Spinal cord (tissue), 10 donors: ENCODE measurements at places on chromosomes 4 and X.

- no peak for DNase-seq
These were observed 484 bp downstream of the GALNTL6 start for GRCh38 chr4:171813526-171814250.

DNA sequence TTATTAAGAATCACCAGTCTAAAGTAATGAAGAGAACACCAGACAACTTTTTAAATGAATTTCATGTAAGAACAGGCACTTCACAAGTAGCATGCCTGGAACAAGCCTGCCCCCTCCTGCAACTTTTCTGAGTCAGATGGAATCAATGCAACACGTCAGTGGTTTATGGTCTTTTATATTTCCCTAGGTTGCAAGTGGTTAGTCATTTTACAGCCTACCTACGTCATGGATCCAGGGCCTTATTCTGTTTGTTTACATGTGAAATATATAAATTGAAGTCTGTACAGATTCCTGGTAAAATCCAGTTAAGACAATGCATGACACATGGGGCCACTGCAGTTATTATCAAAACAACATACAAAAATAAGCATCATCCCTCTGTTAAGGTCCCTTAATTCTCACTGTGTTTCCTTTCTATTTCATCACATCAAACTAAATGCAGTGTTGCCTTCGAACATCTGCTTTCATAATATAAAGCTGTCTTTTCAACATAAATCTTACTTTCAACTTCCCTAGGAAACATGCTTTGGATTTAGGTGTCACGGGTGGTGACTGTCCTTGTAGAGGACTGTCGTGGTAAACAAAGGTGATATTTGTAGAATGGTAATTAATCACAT is 309.3 kb downstream of the FRMPD4 start:
- DNase-seq = no peak

DNA sequence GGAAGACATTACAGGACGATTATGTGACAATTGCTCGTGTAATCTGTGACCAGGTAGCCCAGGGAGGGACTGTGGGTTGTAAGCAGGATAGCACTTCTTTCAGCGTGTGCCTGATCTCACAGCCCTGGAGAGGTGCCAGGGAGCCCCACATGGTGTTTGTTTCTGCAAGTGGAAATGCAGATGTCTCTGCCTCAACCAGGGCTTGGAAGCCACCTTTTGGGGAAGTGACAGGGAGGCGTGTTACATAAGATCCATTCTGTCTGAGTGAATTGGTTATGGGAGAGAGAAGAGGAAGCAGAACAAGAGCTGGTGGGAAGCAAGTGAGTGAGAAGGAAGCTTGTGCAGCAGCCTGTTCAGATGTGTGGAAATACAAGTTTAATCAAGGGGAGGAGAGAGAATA is 104.5 kb upstream of the GATB start:
- peak; percentile 31 for DNase-seq

GRCh38 chrX:43750248-43750676 is 94.2 kb downstream of the MAOA start:
- peak; percentile 24 for DNase-seq

DNA sequence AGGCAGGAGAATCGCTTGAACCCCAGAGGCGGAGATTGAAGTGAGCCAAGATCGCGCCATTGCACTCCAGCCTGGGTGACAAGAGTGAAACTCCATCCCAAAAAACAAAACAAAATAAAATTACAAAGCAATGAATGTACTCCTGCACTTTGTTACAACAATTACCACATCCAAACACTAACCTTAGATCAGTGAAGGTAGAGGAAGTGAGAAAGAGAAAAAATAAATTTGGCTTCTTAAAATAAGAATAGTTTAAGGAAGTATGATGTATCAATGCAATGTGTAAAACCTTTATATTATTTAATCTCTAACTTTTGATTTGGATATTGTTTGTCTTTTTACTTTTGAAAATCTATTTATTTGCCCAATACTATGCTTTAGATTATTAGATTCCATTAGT is 21.7 kb upstream of the CSN1S1 start:
- no peak for DNase-seq

DNA sequence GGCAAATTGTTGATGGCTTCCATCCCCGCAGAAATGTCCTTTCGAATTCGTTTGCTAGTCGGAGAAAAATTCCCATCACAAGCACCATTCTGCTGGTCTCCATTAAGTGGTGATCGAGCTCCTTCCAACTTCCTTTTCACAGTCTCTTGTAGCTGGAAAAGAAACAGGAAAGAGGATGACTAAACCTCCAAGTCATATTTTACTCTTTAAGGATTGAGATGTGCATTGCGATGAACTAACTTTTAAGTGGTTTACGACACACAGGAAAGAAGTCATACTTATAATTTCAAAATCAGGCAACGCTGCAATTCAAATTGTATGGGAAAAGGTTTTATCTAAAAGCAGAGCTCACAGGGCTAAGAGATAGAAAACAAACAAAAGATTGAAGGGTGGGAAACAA is 225.2 kb downstream of the MGST2 start:
- no peak for DNase-seq

- no peak for DNase-seq
These were observed 8.3 kb downstream of the PRRG1 start for GRCh38 chrX:37357436-37357835.

DNA sequence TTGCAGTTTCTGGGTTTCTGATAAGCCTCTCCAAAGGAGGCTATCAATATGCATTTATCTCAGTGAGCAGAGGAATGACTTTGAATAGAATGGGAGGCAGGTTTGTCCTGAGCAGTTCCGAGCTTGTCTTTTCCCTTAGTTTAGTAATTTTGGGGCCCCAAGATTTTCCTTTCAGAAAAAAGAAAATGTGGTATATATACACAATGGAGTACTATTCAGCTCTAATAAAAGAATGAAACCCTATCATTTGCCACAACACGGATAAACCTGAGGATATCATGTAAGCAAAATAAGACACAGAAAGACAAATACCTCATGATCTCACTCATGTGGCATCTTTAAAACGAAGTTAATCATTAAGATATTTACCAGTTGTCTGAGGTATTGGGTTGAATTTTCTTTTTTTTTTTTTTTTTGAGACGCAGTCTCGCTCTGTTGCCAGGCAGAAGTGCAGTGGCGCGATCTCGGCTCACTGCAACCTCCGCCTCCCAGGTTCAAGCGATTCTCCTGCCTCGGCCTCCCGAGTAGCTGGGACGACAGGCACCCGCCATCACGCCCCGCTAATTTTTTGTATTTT is 540 bp downstream of the ZNF721 start:
- no peak for DNase-seq

- DNase-seq = no peak
These were observed 22.7 kb upstream of the GPR50 start for GRCh38 chrX:151153667-151154066.

GRCh38 chrX:153953892-153954557 is 9.6 kb upstream of the RENBP start:
- DNase-seq = no peak

DNA sequence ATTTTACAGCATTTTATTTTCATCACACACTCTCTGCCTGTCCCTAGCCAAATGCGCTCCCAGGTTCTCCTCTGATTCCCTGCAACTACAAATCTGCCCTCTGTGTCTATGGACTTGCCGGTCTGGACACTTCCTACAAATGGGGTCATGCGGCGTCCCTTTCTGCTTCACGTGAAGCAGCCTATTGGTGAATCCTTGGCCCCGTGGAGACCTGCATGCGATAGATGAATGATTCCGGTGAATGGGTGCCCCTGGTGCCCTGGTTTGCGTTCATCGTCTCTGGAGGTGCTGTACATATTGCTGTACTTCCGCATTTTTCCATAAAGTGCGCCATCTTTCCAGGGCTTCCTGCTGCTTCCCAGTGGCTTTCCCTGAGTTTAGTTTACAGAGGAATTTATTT is 27.5 kb upstream of the CLCN4 start:
- no peak for DNase-seq

- peak; percentile 6 for DNase-seq
These were observed 731 bp downstream of the BRWD3 start for GRCh38 chrX:80808881-80809411.

DNA sequence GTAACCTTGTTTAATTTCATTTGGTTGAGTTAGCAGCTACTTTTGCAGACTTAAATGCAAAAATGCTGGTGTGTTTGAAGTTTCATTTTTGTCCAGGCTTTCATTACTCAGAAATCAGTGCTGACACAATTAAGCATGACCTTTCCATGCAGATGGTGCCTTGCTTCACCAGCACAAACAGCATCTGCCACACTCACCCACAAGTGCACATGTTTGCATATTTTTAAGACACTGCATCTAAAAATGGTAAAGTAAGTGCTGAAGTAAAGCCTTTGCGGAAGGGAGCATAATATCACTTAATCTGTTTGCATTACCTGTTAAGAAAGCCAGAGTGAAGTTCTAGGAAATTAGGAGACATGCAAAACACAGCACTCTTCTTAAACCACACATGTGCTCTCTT is 7.3 kb upstream of the DAPP1 start:
- DNase-seq = no peak

DNA sequence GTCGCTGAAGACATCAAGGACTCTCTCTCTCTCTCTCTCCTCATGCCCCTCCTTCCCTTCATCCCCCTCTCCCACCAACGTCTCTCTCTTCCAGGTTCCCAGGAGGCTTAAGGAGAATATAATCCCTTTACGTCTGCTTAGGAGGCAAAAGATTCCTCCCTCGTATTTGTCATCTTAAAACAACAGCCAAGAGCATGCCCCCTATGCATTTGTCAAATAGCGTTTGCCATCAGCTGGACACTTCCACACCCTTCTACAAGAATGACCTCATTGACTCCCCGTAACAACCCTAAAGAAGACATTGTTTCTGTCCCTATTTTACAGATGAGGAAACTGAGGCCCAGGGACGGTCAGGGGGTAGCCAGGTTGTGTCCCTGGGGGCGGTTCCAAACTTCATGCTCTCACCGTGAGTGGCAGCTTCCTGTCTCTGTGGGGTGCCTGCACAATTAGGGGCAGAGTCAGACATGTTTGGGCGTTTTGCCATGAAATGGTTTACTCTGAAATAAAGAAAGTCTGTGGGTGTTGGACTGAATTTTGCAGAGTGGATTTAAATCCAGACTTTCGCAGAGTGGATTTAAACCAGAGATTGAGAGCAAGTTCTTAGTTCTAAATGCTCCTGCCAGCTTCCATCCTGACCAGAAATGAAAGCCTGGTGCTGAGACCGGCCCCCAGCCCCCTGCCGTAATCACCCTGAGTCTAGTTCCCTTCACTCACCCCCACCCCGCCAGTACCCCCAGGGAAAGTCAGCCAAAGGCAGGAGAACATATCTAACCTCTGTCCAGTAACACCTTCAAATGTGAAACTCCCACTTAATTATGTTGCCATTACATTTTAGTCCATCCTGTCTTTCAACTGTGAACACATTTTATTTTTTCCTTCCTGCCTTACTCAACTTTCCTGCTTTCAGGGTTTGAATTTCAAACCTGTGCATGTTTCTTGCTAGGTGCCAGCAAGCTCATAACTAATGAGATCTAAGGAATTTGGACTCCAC is 44.3 kb upstream of the TBL1X start:
- no peak for DNase-seq

DNA sequence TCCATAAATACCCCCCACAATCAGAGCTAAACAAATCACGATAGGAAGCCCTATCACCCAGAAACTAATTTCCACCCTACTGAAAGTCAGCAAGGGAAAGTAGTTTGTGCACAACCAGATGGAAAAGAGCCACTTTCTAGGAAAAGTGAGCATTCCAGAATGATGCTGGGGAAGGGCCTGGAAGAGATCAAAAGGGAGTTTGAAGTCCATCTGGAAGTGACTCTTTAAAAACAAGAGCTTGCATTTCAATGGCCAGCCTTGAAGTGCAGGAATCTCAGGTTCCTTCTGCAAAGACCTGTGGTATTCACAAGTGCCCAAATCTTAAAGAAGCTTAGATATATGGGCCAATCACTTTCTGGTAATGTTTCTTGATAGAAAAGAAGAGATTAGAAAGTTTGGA is 97.0 kb upstream of the LDB2 start:
- DNase-seq = no peak

GRCh38 chr4:140195806-140196205 is 41.8 kb upstream of the MAML3 start:
- DNase-seq = no peak

- DNase-seq = no peak
These were observed 130.8 kb downstream of the TLL1 start for GRCh38 chr4:166003811-166004210.

DNA sequence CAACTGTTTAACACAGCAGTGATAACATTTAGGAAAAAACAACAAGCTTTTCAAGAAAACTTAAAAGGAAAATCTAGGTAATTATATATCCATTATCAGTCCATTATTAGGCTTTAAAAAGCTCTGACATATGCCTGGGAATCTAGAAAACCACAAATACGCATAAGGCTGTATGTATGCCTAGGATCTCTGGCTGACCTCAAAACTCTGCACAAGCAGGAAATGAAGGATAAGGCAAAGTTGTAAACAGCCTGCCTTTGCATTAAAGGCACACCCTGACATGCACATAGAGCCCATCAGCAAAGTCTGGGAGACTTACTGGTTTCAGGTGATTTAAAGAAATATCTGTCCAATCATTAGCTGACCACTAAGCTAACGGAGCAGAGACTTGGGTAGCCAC is 14.0 kb downstream of the TIMP1 start:
- no peak for DNase-seq

DNA sequence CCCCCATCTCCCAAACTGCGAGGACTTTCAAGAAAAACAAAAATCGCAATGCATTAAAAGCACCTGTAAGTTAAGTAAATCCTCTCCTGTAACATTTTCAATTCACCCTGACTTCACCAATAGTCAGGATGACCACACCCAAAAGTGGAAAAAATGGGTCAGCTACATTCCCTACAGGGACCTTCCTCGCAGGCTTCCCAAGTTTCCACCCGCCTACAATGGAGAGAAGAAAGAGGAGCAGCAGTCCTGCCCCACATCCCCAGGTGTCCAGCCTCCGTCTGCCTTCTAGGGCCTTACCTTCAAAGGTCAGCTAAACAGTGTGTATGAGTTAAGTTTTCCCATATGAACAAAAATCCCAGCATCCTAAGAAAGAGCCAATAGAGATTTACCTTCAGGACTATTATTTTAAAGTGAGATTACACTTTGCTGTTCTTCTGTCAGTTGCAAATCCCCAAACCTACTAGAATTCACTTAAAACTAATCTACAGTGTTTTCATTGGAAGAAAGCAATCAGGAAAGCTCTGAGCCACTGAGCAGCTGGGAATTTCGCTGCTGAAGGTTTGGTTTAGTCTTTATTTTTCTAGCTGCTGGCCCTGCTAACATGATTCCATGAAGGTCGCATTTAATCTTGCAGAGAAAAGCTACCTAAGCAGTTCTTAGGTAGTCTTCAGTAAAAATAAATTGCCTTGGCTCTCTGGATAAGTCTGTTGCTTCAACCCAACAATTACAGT is 12.5 kb downstream of the IRF2 start:
- DNase-seq = no peak

- DNase-seq = no peak
These were observed 197.0 kb downstream of the CAMK2D start for GRCh38 chr4:113564493-113564892.

DNA sequence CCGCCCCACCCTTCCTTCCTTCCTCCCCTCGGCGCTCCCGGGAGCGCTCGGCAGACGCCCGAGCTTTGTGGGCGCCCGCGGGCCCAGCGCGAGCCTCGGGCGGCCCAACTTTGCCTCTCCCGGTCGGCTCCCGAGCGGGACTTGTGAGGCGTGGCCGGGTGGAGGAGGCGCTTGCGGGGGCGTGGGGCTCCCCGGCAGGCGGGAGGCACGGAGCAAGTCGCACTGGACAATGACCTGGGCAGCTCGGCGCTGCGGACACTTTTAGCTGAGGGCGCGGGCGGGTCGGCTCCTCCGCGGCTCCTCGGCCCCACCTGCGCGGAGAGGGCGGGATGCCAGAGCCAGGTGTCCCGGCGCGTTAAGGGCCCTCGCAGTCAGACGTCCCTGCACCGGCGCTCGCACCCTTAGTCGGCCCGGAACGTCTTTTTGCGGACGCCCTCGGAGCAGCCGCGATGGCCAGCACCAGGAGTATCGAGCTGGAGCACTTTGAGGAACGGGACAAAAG is 385 bp downstream of the DCLK2 start:
- no peak for DNase-seq
